ENCODE measurements at places on chromosomes 4 and X. TPM values are rescaled to one million over a fixed set of nuclear protein-coding genes. Genes with fewer than 3 reads are reported as not detected.

Gene UNC5C
- total RNA-seq, result not detected

Gene AGTR2
- not detected for total RNA-seq

Gene RNF212
- total RNA-seq, result 0.64 TPM

Gene IL3RA
- total RNA-seq, result not detected

Gene RBBP7
- 79.3 TPM for total RNA-seq

Gene TMPRSS11B
- 0.21 TPM for total RNA-seq

Gene PORCN
- total RNA-seq, result 44.3 TPM

Gene UCP1
- under 0.01 TPM for total RNA-seq

Gene TRIM60
- total RNA-seq, result not detected

Gene GLUD2
- 0.72 TPM for total RNA-seq

Gene SLITRK4
- 5.3 TPM for total RNA-seq

Gene PPEF2
- not detected for total RNA-seq

Gene NXF2B
- total RNA-seq, result not detected

Gene TCEAL5
- not detected for total RNA-seq

Gene KANTR
- total RNA-seq, result 0.96 TPM

Gene C1QTNF7
- not detected for total RNA-seq

Gene PITX2
- not detected for total RNA-seq

Gene NIPAL1
- 7.2 TPM for total RNA-seq

Gene RGS12
- total RNA-seq, result 30.3 TPM

All from tracheal epithelial cell (primary cell).